ENCODE measurements at places on chromosomes 13 and 19.

- no peak for DNase-seq
These were observed 904.8 kb upstream of the PCDH20 start for GRCh38 chr13:62320129-62321108.

DNA sequence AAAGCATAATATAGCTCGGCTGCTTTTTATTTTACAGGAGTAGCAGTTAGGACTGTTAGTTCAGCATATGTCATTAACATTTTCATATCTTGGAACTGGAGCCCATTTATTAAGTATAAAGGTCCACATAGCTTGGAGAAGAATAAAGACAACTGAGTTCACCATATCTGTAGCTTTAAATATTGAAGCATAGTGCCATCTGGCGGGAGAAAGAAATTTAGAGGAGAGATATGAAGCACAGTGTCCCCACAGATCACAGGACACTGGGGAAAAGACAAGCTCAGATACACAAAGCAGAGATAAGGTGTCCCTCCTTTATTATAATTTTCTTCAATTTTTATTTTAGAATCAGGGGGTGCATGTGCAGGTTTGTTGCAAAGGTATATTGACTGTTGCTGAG lies 104.7 kb upstream of the FREM2 start:
- DNase-seq = no peak

- no peak for DNase-seq
These were observed 74.6 kb upstream of the GPR183 start for GRCh38 chr13:99381766-99382165.

DNA sequence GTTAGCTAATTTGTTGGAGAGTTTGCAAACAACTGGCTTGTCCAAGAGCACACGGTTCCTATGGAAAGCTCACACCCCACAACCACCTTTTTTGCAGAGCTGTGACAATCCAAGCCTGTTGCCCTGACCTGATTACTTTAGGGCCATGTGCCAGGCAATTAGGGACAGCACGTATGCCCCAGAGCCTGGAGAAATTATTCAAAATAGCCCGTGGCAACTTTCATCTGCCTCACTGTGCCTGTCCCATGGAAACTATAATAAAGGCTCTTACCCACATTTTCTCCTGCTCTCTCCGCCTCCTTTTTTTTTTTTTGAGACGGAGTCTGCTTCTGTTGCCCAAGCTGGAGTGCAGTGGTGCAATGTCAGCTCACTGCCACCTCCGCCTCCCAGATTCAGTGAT lies 18.6 kb upstream of the FBN3 start:
- DNase-seq = no peak

DNA sequence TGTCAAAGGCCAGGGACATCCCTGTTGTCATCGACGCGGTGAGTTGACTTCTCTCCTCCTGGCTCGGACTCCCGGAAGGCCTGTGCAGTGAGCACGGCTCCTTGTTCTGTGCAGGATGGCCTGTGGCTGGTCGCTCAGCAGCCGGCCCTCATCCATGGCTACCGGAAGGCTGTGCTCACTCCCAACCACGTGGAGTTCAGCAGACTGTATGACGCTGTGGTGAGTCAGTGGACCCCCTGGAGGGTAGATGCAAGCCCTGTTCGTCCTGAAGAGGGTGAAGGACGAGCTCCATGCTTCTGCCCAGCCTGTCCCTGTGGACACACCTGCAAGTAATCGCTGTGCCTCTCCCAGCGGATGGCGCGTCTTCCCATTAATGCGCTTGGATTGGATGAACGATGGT lies 19.2 kb downstream of the NAXD start:
- DNase-seq = no peak

DNA sequence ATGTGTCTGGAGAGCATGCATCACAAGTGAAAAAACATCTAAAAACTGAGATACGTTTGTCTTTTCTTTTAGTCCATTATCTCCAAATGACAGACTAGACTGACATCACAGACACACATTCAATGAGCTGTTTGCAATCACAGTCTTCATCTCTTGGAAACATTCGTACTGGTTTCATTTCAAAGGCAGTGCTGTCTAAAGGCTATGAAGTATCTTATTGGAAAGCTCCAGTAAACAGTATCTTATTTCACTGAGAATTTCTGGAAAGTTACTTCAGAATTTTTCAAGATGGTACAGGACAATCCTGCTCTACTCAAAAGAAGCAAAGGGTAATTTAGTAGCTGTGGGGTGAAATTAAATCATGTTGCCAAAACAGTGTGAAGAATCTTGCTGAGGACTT lies 53.5 kb upstream of the TNFRSF19 start:
- no peak for DNase-seq

DNA sequence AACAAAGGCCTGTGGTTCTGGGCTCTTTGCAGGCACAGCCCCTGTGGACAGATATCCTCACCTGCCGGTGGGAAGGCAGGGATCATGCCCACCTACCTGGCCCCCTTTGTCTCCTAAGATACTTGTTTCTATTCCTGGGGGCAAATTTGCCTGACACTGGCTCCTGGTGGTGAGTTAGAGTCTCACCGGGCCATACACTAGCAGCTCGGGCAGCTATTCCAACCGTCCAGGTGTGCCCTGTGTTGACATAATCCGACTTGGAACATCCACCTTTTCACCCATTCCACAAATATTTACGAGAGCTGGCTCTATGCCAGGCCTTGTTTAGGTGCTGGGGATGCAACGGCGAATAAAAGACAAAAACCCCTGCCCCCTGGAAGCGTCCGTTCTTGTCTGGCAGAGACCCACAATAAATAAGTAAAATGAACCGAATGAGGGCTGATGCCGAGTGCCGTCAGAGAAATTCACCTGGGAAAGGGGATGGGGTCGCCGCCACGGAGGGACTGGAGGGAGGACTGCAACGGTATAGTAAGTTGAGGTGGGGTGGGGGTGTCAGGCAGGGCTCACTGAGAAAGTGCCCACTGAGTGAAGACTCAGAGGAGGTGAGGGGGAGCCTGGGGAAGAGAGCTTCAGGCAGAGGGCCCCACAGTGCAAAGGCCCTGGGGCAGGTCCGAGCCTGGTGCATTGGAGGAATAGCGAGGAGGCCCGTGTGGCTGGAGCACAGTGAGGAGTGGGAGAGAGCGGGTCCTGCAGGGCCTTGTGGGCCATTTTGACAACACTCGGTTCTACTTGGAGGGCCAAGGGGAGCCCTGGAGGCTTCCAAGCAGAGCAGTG lies 43.2 kb upstream of the RANBP3 start:
- no peak for DNase-seq

DNA sequence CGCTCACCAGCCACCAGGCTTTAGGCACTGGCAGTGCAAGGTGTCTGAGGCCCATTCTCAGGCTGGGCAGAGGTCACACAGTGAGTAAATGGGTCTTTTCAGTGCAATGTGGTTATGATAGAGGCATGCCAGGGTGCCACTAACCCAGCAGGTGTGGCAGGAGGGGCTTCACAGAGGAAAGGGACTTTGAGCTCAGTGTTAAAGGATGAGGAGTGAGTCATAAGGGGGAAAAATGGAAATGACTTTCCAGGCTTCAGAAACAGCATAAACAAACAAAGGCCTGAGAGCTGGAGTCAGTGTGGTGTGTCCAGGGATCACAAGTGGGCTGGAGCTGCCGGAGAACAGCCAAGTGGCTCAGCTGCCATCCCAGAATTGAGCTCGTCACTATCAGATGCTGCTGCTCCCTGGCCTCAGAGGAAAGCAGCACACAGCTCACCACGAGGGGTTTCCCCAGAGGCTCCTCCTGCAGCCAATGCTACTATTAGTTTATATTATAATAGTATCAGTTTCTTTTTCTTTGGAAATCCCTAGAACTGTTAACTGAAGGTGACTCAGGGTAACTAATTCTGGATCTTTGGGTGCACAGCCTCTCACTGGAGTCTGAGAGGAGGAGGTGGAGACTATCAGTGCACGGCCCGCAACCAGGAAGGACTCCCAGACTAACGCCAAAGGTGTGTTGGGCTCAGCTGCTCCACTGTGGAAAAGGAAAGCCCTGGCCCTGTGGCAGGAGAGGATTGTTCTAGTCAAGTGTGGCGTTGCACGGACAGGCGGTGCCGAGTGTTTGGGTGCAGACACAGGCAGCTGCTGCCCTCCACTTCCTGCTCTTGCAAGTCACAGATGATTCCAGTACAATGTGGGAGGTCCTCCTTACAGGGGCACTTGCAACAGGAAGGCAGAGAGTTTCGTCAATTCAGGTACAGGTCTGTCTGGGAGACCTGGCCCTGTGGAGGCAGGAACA lies 39.5 kb downstream of the DHRS12 start:
- DNase-seq = peak; percentile 49

GRCh38 chr19:16200038-16201010 lies 2.6 kb downstream of the AP1M1 start:
- no peak for DNase-seq

- no peak for DNase-seq
These were observed 5.9 kb downstream of the RTBDN start for GRCh38 chr19:12828494-12828893.

DNA sequence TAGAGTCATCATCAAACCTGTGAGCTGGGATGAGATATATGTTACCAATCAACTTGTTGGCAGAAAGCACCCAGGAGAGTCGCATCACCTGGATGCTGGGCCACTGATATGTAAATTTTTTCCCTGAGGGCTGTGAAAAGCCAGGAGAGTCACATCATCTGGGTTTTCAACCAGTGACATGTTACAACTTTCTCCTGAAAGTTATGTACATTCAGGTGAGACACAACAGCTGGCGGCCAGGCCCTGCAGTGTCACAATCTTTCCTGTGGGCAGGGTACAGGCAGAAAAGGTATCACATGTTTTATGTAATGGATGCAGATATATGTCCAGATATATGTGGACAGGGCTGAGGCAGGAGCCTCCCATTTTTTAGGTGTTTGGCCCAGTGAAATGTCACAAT lies 13.2 kb upstream of the ZNF724 start:
- no peak for DNase-seq

DNA sequence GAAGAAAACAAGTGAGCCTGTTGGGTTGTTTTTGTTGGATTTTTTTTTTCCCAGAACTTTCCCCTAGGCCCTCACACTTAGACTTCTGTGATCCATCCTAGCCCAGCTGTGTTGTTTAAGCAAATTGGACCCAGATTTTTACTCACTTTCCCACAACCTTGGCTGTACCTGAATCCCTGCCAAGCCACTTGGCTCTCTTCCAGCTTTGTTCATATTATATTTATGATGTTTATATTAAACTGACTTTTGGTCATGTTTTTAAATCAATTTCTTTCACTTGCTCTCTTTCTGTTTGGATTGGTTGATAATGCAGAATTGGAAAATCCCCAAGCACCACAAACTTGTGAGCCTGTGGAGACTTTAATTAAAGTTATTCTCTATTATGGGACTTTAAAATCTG lies 16.6 kb downstream of the OLFM4 start:
- DNase-seq = no peak

DNA sequence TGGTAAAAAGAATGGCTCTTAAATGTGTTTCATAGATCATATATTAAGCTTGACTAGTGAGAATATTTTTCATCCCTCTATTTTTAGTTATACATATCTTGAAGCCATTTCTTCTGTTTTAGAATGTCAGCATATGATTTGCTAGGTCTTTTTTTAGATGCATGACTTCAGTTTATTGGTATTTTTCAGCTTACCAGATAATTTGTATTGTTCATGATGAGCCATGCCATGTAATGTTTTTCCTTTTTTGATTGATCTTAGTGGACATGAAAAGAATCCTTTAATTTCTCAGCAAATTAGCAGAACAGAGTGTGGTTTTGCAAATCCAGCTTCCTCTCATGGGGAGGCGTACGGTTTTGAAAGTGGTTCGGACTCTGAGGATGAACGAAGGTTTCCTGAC lies 168.5 kb downstream of the LMO7 start:
- DNase-seq = no peak

DNA sequence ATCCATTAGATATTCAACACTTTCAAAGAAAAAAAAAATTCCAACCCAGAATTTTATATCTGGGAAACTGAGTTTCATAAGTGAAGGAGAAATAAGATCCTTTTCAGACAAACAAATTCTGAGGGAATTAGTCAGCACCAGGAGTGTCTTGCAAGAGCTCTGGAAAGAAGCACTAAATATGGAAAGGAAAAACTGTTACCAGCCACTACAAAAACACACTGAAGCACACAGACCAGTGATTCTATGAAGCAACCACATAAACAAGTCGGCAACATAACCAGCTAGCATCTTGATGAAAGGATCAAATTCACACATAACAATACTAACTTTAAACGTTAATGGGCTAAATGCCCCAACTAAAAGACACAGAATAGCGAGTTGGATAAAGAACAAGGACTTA lies 368.4 kb upstream of the MIR17HG start:
- no peak for DNase-seq

DNA sequence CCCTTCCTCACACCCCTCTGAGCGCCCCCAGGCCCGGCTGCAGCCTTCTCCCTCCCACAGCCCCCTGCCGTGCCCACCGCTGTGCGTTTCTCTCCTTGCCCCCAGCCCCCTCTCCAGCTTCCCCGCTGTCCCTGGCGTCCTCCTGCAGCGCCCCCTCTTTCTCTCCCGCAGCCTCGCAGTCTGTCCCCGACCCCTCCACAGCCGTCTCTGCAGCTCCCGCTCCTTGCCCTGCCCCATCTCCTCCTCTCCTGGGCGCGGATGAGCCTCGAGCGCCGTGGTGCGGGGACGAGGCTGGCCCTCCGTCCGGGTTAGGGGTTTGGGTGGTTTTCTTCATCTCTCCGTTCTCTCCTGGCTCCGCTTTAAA lies 1.1 kb downstream of the KMT5C start:
- no peak for DNase-seq

DNA sequence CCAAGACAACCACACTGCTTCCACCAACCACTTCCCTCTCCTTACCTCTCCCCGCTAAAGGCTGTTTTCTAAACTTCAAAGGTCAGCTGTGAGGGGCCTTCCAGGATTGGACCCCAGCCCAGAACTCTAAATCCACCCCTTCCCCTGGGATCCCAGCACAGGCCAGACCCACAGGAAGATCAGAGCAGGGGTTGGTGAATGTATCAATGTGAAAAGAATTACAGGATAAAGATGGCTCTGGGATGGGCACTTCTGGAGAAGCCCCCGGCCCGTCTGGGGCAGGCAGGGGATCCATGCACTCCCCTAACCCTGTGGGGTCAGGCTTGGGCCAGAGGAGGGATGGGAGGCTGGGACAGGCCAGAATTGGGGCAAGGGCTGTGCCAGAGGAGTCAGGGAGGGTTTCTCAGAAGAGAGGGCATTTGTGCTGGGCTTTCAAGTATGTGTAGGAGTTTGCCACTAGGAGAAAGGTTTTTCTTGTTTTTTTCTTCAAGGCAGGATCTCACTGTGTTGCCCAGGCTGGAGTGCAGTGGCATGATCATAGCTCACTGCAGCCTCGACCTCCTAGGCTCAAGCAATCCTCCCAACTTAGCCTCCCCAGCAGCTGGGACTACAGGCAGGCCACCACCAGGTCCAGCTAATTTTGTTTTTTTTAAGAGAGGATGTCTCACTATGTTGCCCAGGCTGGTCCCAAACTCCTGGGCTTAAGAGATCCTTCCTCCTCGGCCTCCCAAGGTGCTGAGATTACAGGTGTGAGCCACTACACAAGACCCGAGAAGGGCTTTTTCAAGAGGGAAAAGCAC lies 1.0 kb upstream of the MEF2B start:
- DNase-seq = no peak

GRCh38 chr19:18735324-18735723 lies 51.8 kb downstream of the CRTC1 start:
- DNase-seq = no peak

- DNase-seq = no peak
These were observed 72.1 kb downstream of the KLF12 start for GRCh38 chr13:74061926-74062595.

Measured in stimulated activated CD8-positive, alpha-beta memory T cell treated with anti-CD3 and anti-CD28 coated beads, Interleukin-7, amount 100 ng/mL, for 4 hours (primary cell).